Ovary (tissue), 10 donors: ENCODE measurements at places on chromosomes 11 and 22. TPM values are rescaled to one million over a fixed set of nuclear protein-coding genes. Genes with fewer than 3 reads are reported as not detected.

HEPHL1 gene
- not detected for total RNA-seq

C11orf91 gene
- not detected for total RNA-seq

YPEL4 gene
- 8.1 TPM for total RNA-seq

PIM3 gene
- 291 TPM for total RNA-seq

FOLR3 gene
- not detected for total RNA-seq

SLC5A12 gene
- total RNA-seq = not detected

DNA sequence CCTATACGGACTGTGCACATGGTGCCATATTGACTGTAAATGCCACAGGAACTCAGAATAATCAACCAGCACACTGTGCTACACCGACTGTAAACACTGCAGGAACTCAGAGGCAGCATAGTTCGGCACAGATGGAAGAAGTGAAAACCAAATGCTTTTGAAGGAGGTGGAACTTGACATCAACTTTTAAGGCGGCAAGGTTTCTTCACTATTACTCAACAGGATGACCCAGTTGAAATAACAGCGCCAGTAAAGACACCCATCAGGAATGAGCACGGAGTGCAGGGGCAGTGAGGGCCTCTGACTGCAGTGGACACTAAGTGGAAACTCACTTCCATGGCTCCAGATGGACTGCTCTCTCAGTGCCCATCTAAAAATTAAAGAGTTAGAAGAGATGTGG lies 15.7 kb downstream of the TESMIN start:
- DNase-seq = no peak

- DNase-seq = no peak
Measured at GRCh38 chr11:111980062-111980461, 42.9 kb downstream of the DIXDC1 start.

- DNase-seq = no peak
Measured at GRCh38 chr11:12089473-12089872, 20.9 kb upstream of the MICAL2 start.

- DNase-seq = no peak
Measured at GRCh38 chr11:46524201-46524770, 69.5 kb downstream of the AMBRA1 start.

DNA sequence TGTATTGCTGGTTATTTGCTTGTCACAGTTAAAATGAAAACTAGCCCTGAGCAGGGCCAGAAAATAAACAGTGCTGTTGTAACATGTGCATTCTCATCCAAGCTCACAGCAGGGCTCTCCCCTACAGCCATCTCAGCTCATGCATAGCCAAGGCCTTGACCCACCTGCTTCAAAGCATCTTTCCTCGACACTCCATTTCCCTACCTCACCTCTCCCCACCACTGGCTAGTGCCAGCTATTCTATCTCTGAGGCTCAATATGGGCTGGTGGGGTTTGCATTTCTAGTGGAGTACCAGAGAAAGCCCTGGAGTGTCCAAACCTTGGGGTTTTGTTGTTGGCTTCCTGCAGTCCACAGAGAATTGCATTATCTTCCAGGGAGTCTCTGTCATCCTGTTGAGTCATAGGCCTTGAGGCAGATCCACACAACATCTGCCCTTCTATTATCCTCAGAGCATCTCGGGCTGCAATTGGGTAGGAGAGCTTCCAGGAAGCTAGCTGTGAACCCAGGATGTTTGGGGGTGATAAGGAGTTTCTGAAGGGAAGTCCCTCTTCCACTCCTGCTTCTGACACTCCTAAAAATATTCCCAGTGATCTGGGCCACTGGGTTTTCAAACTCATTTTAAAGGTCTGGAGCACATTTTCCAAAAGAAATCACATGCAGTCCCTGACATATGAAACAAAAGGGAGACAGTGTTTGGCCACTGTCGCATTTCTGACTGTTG lies 36.1 kb upstream of the AMOTL1 start:
- DNase-seq = no peak

- no peak for DNase-seq
Measured at GRCh38 chr11:108975026-108975425, 310.2 kb downstream of the DDX10 start.

GRCh38 chr22:36470994-36471331 lies 10.5 kb downstream of the TXN2 start:
- no peak for DNase-seq

- no peak for DNase-seq
Measured at GRCh38 chr11:46130286-46130940, 9.2 kb upstream of the PHF21A start.

DNA sequence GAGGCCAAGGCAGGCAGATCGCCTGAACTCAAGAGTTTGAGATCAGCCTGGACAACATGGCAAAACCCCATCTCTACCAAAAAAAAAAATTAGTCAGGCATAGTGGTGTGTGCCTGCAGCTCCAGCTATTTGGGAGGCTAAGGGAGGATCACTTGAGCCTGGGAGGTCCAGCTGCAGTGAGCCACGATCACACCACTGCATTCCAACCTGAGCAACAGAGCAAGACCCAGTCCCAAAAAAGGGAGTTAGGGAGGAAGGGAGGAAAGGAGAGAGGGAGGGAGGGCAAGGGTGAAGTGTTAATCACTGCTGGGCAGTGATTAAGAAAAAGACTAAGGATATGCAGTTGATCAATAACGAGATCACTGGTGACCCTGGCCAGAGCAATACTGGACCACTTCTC lies 56.0 kb upstream of the APOA1 start:
- no peak for DNase-seq
